ENCODE measurements at places on chromosomes 2 and 18.

- no peak for DNase-seq
These were observed 10.5 kb downstream of the CCT7 start for GRCh38 chr2:73244580-73244979.

- no peak for DNase-seq
These were observed 51.4 kb upstream of the MAP4K3 start for GRCh38 chr2:39488450-39488849.

DNA sequence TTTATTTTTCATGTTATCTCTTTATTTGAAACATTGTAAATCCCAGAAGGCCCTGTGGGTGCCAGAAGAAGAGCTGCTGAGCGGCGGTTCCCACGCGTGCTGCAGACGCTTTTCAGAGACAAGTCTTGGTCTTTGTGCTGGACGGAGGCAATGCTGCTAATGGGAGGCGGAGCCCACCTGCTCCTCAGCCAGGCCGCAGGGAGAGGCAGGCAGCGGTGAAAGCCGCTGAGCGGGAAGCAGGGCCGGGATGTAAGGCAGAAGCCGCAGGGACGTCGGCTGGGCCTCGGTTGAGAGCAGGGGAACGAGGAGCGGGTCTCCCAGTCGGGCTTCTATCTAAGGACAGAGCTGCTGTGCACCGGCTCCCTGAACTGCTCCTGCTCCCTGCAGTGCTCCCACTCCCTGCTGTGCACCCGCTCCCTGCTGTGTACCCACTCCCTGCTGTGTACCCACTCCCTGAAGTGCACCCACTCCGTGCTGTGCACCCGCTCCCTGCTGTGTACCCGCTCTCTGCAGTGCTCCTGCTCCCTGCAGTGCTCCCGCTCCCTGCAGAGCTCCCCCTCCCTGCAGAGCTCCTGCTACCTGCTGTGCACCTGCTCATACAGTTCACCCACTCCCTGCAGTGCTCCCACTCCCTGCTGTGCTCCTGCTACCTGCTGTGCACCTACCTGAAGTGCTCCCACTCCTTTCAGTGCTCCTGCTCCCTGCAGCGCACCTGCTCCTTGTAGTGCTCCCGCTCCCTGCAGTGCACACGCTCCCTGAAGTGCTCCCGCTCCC, 16.4 kb downstream of the TMEM18 start:
- no peak for DNase-seq

- no peak for DNase-seq
These were observed 196.4 kb upstream of the ACVR2A start for GRCh38 chr2:147648471-147648870.

DNA sequence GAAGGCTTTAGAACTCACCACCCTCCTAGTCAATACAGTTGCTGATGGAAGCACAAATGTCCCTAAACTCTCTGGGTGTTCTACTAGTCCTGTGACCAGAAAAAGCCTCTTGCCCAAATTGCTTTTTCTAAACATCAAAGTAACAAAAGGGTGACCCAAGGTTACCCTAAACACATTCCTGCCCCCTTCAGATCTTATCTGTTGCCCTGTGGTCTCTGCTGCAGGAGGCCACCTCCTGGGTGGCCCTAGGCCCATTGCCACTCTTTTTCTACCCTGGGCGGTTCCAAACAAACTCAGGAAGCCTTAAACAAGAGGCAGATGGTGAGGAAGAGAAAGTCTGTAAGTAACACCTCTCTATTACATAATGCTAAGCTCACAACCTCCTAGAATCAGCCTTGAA, 3.3 kb downstream of the RNF152 start:
- no peak for DNase-seq
